ENCODE measurements at places on chromosomes 5 and 9. TPM values are rescaled to one million over a fixed set of nuclear protein-coding genes. Genes with fewer than 3 reads are reported as not detected.
A peak's percentile ranks its signal among the peaks of the same experiment; 100 is the strongest.

GRCh38 chr5:264338-264737 lies 7.1 kb upstream of the PDCD6 start:
- no peak for DNase-seq
- H3K4me3 ChIP-seq, result no peak overlapping the region
- H3K4me1 ChIP-seq, result peaks cover 22% of the 10 kb centered on the region
- peak overlapping the region; percentile 88 for H3K27ac ChIP-seq
- H3K27me3 ChIP-seq, result no peaks in the 10 kb centered on the region

GRCh38 chr5:90844931-90845330 lies 286.3 kb downstream of the ADGRV1 start:
- H3K36me3 ChIP-seq, result no peaks in the 10 kb centered on the region
- no peak overlapping the region for H3K4me3 ChIP-seq
- DNase-seq, result no peak
- no peaks in the 10 kb centered on the region for H3K27me3 ChIP-seq

- H3K27me3 ChIP-seq, result no peaks in the 10 kb centered on the region
- peaks cover 2% of the 10 kb centered on the region for H3K4me1 ChIP-seq
- DNase-seq, result peak; percentile 88
These were observed 39.9 kb upstream of the PAM start for GRCh38 chr5:102715082-102715807.

DNA sequence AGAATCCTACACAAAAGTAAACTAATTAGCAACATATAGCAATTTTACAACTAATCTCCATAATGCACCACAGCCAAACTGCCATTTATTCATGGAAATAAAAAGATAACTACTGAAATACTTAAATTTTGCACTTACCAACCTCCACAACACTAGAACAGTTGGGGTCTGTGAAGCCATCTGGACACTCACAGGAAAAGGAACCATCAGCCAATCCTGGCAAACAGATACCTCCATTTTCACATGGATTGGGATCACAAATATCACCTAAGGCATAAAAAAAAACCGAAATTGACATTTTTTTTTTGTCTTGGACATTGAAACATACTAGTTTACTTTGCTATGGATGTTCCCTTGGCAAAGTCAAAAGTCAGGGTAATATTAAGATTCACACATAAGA lies 130.7 kb downstream of the EDIL3 start:
- H3K4me3 ChIP-seq, result no peak overlapping the region
- H3K4me1 ChIP-seq, result no peaks in the 10 kb centered on the region
- H3K27ac ChIP-seq, result no peak overlapping the region
- DNase-seq, result no peak
- no peaks in the 10 kb centered on the region for H3K27me3 ChIP-seq

- no peaks in the 10 kb centered on the region for H3K27me3 ChIP-seq
- no peak overlapping the region for H3K4me3 ChIP-seq
- DNase-seq, result no peak
- H3K27ac ChIP-seq, result no peak overlapping the region
- H3K4me1 ChIP-seq, result no peaks in the 10 kb centered on the region
- H3K36me3 ChIP-seq, result no peaks in the 10 kb centered on the region
These were observed 1143.2 kb upstream of the CDH6 start for GRCh38 chr5:30050056-30050815.

DNA sequence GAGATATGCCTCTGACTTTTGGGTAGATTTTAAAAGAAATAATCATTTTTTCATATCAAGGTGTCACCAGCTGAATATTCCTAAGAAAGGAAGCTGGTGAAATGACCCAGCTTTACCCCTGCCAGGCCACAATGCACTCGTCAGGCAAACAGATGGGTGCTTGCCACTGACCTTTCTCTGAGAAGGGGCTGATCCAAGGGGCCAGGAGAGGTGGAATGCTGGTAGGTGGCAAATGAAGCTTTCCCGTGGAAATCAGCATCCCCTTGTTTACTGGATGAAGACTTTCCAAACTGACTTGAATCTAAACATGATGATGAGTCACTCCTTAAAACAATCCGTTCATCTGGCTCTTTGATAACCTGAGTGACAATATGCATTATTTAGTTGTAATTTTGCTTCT lies 44.3 kb upstream of the PLPP6 start:
- H3K27ac ChIP-seq, result no peak overlapping the region
- no peak overlapping the region for H3K4me3 ChIP-seq
- H3K36me3 ChIP-seq, result no peaks in the 10 kb centered on the region
- DNase-seq, result no peak
- H3K4me1 ChIP-seq, result no peaks in the 10 kb centered on the region

DNA sequence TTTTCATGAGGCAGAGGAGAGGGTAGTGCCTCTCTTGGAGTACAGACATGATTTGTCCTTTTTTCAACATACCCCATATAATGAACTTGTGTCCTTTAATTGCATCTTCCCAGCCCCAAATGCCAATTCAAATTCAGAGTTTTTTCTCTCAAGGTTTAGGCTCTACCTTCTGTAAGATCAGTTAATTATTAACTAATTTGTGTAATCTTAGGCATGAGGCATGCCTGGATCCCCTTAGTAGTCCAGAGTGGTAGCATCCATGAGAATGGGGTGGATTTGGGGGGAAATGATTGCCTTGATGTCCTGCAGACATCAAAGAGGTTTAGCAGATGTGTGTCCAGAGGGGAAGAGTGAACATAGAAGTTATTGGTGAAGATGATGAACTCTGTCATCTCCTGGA lies 533.3 kb downstream of the LRRC70 start:
- no peaks in the 10 kb centered on the region for H3K4me1 ChIP-seq
- no peaks in the 10 kb centered on the region for H3K27me3 ChIP-seq

GRCh38 chr5:62592558-62592957 lies 13.9 kb downstream of the LRRC70 start:
- no peak overlapping the region for H3K27ac ChIP-seq
- no peaks in the 10 kb centered on the region for H3K27me3 ChIP-seq
- DNase-seq, result no peak

DNA sequence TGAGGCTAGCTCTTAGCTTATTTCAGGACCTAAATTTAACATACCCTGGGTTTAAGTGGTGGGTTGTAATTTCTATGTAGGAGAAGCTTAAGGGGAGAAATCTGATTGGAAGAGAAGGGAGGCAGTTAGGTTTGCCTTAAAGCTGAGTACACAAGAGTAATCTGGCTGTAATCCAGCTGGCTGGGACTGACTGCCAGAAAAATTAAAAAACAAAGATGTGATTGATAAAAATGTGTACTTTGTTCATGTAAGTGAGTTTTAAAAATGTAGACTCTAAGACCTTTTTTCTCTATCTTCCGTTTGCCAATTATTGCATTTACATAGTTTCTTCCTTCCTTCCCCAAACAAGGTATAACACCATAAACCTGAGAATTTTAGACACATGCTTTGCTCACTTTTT lies 17.5 kb upstream of the MSMP start:
- DNase-seq, result peak; percentile 65
- H3K36me3 ChIP-seq, result no peaks in the 10 kb centered on the region
- no peak overlapping the region for H3K27ac ChIP-seq
- H3K4me3 ChIP-seq, result no peak overlapping the region

DNA sequence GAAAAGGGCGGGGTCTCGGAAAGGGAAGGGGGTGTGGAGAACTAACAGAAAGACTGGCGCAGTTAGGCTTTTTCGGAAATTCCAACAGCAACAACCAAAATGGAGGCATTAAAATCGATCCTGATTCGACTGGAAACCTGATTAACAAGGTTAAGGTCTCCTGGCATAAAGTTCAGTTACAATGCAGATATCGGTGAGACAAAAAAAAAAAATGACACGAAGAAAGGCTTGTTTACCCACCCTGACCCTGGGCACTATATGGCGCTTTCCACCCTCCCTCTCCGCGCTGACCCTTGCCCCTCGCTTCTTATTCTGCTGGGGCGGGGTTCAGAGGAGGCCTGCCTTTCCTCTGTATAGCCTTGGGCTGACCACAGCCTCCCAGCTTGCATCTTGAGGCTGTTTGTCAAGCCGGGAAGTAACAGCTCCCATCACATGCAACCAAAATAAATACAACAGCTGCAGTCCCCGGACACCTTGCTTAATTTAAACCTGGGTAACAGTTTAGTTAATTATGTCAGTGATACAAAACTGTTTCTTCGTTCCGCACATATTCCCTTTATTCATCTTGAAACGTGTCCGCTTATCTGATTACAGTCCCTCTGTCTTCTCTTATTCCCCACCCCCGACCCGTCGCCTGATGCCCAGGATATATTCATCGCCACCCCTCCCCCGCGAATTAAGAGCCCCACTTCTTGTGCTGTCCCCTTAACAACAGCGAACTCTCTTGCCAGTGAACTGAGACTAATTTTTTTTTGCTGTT lies 795 bp upstream of the PJA2 start:
- peaks cover 10% of the 10 kb centered on the region for H3K4me1 ChIP-seq
- no peaks in the 10 kb centered on the region for H3K27me3 ChIP-seq
- no peaks in the 10 kb centered on the region for H3K36me3 ChIP-seq
- peak; percentile 93 for DNase-seq
- H3K4me3 ChIP-seq, result peak overlapping the region; percentile 67
- peak overlapping the region; percentile 91 for H3K27ac ChIP-seq

- H3K27ac ChIP-seq, result no peak overlapping the region
- H3K4me1 ChIP-seq, result no peaks in the 10 kb centered on the region
- no peaks in the 10 kb centered on the region for H3K36me3 ChIP-seq
- H3K4me3 ChIP-seq, result no peak overlapping the region
These were observed 65.5 kb upstream of the TBCA start for GRCh38 chr5:77841616-77842015.

DNA sequence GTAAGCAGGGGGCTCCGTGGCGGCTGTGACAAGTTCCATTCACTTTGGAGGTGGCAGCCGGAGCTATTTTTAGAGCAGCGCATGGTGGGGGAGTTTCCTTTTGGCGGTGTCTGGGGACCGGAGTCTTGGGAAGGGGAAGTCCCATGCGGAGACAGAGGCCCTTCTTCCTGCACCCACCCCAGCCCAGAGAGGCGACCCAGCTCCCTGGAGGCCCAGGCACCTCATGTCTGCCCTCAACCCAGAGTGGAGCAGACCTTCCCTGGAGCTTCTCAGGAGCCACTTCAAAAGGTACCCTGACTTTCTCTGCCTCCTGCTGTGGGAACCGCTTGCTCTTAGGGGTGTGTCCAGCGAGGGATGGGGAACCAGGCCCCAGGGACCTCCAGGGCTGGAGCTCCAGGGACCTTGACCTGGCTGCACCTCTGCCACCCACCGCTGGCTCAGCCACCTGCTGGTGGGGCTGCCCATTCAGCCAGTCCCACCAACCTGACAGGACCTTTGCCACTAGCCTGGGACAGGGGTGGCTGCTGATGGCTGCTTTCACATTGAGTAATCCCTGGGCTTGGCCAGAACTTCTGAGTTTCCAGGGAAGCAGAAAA lies 34.1 kb downstream of the NEK6 start:
- DNase-seq, result no peak
- H3K4me1 ChIP-seq, result peaks cover 65% of the 10 kb centered on the region
- peak overlapping the region; percentile 28 for H3K27ac ChIP-seq

GRCh38 chr9:88230612-88231011 lies 92.3 kb upstream of the SPATA31C2 start:
- no peaks in the 10 kb centered on the region for H3K36me3 ChIP-seq
- DNase-seq, result peak; percentile 18
- no peaks in the 10 kb centered on the region for H3K4me1 ChIP-seq
- H3K27me3 ChIP-seq, result no peaks in the 10 kb centered on the region

PHF2 gene
- 13.4 TPM for total RNA-seq

PCDHGB3 gene
- 5.8 TPM for total RNA-seq

PCDHGA3 gene
- 1.5 TPM for total RNA-seq

GPX8 gene
- 84.7 TPM for total RNA-seq

LCN6 gene
- not detected for total RNA-seq

LYRM7 gene
- total RNA-seq, result 6.9 TPM

POU5F2 gene
- 0.51 TPM for total RNA-seq

HRH2 gene
- not detected for total RNA-seq

PCDH12 gene
- under 0.01 TPM for total RNA-seq

SLC46A2 gene
- total RNA-seq, result not detected

MIGA2 gene
- 23.3 TPM for total RNA-seq
